Uterus (tissue), 4 donors: ENCODE measurements at places on chromosomes 1 and 21. TPM values are rescaled to one million over a fixed set of nuclear protein-coding genes. Genes with fewer than 3 reads are reported as not detected.

PCP4L1 gene
- total RNA-seq = 0.77 TPM

C1orf141 gene
- not detected for total RNA-seq

NMNAT2 gene
- 0.85 TPM for total RNA-seq

MYBPH gene
- total RNA-seq = not detected

TMEM269 gene
- 1.1 TPM for total RNA-seq

NBPF20 gene
- 5.9 TPM for total RNA-seq

SERTAD4 gene
- 7.4 TPM for total RNA-seq

NTMT2 gene
- total RNA-seq = not detected

C1orf87 gene
- total RNA-seq = not detected

LCE1D gene
- total RNA-seq = not detected

PTPN14 gene
- total RNA-seq = 78.0 TPM

ADGRL4 gene
- 37.1 TPM for total RNA-seq

FAM110D gene
- 20.0 TPM for total RNA-seq

RNU1-2 gene
- under 0.01 TPM for total RNA-seq

CFAP74 gene
- not detected for total RNA-seq

GJA4 gene
- total RNA-seq = 32.8 TPM

CELA2B gene
- total RNA-seq = not detected

AKIRIN1 gene
- total RNA-seq = 71.8 TPM

CFHR1 gene
- total RNA-seq = not detected

TRIM63 gene
- not detected for total RNA-seq

AP4B1 gene
- 16.5 TPM for total RNA-seq

ERRFI1 gene
- total RNA-seq = 27.3 TPM

PLPPR5 gene
- not detected for total RNA-seq

FCRL5 gene
- 0.48 TPM for total RNA-seq

RAB3B gene
- not detected for total RNA-seq

PFDN2 gene
- total RNA-seq = 3.3 TPM

HRNR gene
- not detected for total RNA-seq

NCF2 gene
- 2.1 TPM for total RNA-seq

KRTAP12-1 gene
- not detected for total RNA-seq

ADAM30 gene
- total RNA-seq = not detected

FGR gene
- total RNA-seq = 17.9 TPM

ADAMTSL4 gene
- total RNA-seq = 15.9 TPM

MINDY1 gene
- 10.0 TPM for total RNA-seq

UBE2U gene
- total RNA-seq = not detected

CENPS gene
- 15.4 TPM for total RNA-seq

CACHD1 gene
- 19.2 TPM for total RNA-seq

ERICH3 gene
- total RNA-seq = 0.82 TPM

DEDD gene
- 4.4 TPM for total RNA-seq

RAB7B gene
- total RNA-seq = 5.9 TPM

OVAAL gene
- total RNA-seq = not detected

CALML6 gene
- not detected for total RNA-seq

CYP4Z1 gene
- total RNA-seq = 0.41 TPM

TNFAIP8L2 gene
- total RNA-seq = 2.0 TPM

NKAIN1 gene
- total RNA-seq = 0.55 TPM

SYT14 gene
- 1.0 TPM for total RNA-seq

NOS1AP gene
- total RNA-seq = under 0.01 TPM

IVL gene
- not detected for total RNA-seq

TCHHL1 gene
- not detected for total RNA-seq
